ENCODE measurements at places on chromosomes 3 and 15.

GRCh38 chr3:170520996-170521395, 64.9 kb downstream of the SLC7A14 start:
- DNase-seq = no peak

GRCh38 chr3:40877631-40878463, 321.5 kb upstream of the CTNNB1 start:
- DNase-seq = no peak

DNA sequence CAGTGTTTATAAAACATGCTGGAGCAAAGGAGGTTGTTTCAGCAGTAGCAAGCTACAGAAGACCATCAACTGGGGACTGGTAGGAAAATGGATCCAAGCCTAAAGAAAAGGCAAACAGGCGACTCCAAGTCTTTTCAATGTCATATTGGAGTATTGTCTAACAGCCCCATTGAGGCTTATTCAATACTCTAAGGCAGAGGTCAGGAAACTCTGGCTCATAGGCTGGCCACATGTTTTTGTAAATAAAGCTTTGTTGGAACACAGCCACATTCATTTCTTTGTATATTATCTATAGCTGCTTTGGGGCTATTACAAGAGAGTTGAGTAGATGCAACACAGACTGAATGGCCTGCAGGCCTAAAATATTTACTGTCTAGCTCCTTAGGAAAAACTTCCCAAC, 77.5 kb downstream of the RPL22L1 start:
- no peak for DNase-seq

- DNase-seq = no peak
Observed at GRCh38 chr3:128506754-128507153, 13.8 kb upstream of the GATA2 start.

DNA sequence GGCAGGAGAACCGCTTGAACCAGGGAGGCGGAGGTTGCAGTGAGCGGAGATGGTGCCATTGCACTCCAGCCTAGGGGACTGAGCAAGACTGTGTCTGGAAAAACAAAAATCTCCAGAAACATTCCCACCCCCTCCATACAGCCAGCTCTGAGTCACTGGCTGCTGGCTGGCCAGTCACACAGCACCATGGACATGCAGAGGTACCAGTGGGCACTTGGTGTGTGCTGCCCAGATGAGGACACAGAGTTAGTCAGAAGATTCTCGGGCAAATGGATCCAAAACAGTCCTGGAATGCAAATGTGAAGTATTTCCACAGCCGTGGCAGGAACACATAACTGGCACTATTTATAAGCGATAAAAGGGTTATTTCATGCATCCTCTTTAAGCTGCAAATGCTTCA, 44.6 kb downstream of the BDH1 start:
- DNase-seq = no peak

DNA sequence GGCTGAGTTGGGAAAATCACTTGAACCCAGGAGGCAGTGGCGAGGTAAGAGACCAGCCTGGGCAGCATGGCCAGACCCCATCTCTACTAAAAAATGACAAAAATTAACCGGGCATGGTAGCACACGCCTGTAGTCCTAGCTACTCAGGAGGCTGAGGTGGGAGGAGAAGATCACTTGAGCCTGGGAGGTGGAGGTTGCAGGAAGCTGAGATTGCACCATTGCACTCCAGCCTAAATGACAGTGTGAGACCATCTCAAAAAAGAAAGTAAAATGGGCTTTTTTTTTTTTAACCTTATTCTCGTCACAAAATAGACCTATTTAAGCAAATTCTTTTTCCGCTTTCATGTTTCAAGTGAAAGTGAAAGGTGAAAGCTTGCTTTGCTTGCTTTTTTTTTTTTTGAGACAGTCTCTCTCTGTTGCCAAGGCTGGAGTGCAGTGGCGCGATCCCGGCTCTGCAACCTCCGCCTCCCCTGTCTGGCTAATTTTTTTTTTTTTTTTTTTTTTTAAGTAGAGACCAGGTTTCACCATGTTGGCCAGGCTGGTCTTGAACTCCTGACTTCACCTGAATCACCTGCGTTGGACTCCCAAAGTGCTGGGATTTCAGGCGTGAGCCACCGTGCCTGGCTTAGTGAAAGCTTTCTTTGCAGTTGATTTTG, 3.6 kb downstream of the PDIA3 start:
- DNase-seq = no peak

GRCh38 chr3:53198256-53198977, 37.4 kb downstream of the PRKCD start:
- peak; percentile 51 for DNase-seq

DNA sequence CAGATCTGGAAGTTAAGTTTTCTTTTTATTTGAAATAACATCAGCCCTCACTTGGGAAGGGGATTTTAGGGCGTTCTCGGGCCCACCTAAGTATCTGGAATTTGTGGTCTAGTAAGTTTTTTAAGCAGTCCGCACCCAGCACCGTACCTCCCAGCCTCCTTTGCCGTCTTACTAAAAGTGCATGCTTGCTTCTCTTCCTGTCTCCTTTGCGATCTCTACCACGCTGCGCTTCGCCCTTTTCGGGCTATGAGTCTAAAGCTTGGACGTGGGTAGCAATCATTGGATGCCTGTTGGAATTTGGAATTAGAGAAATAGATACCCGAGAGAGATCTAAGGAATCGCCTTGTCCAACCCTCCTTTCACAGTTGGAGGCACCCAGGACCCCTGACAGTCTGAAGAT, 1.1 kb downstream of the THSD4 start:
- no peak for DNase-seq

- DNase-seq = no peak
Observed at GRCh38 chr3:27138562-27138961, 230.6 kb downstream of the NEK10 start.

DNA sequence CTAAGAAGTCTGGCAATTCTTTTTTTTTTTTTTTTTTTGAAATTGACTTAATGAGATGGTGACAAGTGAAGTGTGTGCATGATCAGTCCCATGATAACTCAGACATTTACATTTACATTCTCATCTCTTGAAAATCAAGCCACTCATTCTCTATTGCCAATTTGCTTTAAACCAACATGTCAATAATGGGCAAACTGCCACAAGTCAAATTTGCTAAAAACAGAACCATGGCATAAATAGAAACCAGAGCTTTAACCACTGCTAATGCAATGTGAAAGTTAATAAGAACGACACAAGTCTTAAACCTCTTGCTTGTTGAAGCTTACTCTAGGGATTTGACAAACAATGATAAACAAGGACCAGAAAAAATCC, 12.0 kb upstream of the COL8A1 start:
- DNase-seq = no peak

DNA sequence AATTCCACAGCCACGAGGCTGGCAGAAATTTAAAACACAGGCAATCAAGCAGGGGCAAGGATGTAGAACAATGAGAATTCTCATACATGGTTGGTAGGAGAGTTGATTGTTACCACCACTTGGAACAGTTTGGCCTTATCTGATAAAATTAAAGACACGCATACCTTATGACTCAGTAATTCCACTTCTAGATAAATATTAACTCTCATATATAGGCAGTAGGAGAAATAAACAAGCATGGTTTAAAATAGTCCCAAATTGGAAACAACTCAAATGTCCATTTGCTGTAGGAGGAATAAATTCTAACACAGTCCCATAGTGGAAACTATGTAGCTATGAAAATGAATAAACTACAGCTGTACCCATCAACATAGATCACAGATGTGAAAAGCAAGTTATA, 42.3 kb upstream of the USP3 start:
- DNase-seq = no peak

All from mesendoderm (in vitro differentiated cells).